ENCODE measurements at places on chromosomes 6 and 20. TPM values are rescaled to one million over a fixed set of nuclear protein-coding genes. Genes with fewer than 3 reads are reported as not detected.

Gene NRSN1
- not detected for total RNA-seq

Gene RAET1G
- 24.7 TPM for total RNA-seq

Gene NOTCH4
- total RNA-seq: 2.7 TPM

Gene LRRN4
- total RNA-seq: not detected

Gene STMND1
- not detected for total RNA-seq

Gene BEND6
- 0.16 TPM for total RNA-seq
